Omental fat pad (tissue), 4 donors: ENCODE measurements at places on chromosomes 1 and 21. TPM values are rescaled to one million over a fixed set of nuclear protein-coding genes. Genes with fewer than 3 reads are reported as not detected.

GRCh38 chr1:9447215-9447960 is 91.9 kb upstream of the SLC25A33 start:
- no peak for DNase-seq

GRCh38 chr1:9280015-9280860 is 12.5 kb upstream of the SPSB1 start:
- DNase-seq: no peak

DNA sequence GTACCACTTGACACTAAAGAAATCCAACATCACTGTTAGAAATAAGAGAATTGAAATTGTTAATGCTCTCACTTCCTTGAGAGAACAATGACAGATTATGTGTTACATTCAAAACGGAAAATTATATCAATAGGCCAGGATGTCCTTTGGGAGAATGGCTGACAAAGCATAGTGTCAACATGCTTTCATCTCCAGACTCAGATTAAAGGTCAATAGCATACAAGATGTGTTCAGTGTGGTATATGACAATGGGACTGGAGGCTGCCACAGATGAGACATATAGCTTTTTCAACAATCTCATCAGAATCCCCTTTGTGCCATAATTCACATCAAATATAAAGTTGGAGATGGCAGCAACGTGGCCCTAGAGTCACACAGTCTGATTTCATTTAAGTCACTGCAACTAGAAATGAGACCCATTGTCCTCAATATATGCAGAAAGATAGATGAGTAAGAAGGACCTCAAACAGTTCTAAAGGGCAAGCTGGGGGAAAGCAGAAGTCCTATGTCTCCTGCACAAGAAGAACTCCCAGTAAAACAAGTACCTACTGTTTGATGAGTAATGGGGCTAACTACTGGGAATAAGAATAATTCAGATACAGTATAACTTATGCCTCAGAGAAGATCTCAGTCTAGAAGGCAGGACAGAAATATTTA is 327.9 kb downstream of the TTLL7 start:
- no peak for DNase-seq

- no peak for DNase-seq
Observed at GRCh38 chr1:197918807-197919345, 1.7 kb downstream of the LHX9 start.

DNA sequence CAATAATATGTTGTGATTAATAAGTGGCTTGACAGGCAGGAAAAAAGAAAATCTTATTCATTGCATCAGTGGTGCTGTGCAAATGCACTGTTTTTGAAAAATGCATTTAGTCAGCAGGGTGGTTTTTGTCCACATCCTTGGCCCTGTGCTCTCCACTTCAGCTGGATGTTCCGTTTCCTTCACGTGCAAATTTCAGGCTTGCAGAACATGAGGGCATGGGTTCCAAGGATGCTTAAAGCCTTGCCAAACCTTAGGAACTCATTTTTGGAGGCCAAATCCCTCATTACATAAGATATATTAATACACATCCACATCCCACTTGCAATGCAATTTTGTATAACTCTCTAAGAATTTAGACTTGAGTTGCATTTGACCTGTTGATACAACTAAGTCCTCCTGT is 410.1 kb downstream of the PRDM2 start:
- no peak for DNase-seq

DNA sequence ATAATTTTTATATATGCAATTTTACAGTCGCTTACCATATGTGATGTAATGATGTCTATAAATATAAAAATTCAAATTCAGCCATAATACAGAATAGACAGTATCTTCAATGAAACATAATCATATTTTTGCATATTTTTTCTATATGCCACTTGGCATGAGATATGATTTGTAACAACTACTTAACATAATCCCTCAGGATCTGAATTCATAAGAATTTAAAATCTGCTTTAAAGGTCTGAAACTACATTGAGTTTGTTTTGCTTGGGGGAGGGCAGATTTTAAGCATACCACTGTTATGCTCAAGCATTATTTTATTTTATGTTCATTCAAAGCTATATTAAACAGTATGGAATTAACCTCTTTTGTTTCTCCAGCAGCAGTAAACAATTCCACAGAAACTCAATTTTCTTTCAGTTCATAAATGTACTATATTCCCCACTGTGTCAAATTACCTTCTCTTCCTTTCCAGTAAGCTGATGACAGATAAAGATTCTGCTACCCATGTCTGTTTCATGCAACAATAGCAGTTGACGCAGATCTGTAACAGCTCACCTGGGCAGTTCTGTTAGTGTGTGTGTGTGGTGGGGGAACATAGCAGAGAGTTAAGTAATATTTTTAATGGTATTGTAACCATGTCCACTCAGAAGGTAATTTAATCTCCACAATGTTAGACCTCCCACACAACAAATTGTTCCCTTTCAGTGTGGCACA is 224.8 kb downstream of the NTNG1 start:
- DNase-seq: no peak

- no peak for DNase-seq
Observed at GRCh38 chr1:246258250-246258649, 248.8 kb downstream of the SMYD3 start.

GRCh38 chr1:1090424-1091343 is 16.6 kb upstream of the RNF223 start:
- no peak for DNase-seq

DNA sequence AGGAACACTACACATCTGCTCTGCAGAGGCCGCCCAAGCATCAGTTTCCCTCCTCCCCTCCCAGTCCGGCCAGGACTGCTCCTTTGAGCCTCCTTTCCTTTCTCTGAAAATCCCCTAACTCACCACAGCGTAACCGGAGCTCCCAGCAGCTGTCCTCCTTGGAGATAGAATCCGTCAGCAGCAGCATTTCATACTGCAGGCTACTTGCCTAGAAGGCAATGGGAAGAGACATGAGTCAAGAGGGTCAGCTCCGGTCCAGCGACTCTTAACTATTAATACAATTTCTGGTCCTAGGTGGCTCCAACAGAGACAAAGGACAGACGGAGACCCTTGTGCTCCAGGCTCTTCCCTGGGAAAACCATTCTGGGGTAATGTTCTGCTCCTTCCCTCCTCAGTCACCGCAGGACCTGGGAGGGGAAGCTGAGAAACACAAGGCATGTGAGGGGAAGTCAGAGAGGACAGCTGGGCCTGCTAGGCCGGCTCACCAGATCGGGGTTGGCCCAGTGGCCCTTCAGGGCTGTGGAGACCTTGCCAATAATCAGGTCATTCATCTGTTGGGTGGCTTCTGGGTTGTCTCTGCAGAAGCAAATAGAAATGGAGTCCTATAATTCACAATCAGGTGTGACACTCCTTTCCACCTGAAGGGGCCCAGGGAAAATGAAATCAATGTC is 99.7 kb downstream of the UBR4 start:
- no peak for DNase-seq

GRCh38 chr1:116365353-116365780 is 7.7 kb upstream of the ATP1A1 start:
- no peak for DNase-seq

- no peak for DNase-seq
Observed at GRCh38 chr1:215749414-215749813, 182.3 kb downstream of the KCTD3 start.

DNA sequence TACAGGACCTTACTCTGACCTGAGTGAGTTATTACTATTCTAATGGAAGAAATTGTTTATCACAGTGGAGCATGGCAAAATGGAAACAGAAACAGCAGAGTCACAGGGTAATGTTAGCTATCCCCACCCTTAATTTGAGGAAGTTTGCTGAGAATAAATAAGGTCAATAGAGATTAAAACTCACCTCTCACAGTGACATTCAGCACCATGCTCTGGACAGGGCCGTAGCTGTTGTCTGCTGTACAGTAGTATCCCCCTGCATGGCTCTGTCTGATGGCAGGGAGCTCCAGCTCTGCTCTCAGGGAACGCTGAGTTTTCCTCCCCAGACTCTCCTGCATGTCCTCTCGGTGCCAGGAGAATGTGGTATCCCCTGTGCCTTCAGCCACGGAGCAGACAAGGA is 11.9 kb downstream of the FCRL4 start:
- no peak for DNase-seq

- no peak for DNase-seq
Observed at GRCh38 chr1:201594575-201595245, 55.8 kb downstream of the NAV1 start.

GRCh38 chr1:3695326-3696217 is 43.3 kb downstream of the TP73 start:
- DNase-seq: no peak

WNT3A gene
- not detected for total RNA-seq

- no peak for DNase-seq
Observed at GRCh38 chr1:75797273-75797588, 549 bp downstream of the MSH4 start.

DNA sequence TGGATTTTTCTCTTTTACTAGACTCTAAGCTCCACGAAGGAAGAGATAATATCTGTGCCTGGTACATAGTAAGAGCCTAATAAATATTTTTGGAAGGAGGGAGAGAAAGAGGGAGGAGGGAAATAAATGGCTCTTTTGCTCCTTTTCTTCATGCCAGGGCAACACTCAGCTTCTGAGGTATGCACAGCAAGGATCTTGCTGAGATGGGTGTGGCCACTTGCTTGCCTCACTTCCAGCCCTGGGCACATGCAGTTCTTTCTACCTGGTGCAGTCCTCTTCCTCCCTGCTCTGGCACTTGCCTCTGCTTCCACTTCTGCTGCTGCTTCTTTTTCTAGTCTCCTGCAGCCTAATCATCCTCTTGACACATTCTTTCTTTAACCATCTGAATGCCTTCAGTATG is 148.1 kb downstream of the FGGY start:
- no peak for DNase-seq

IGSF8 gene
- 18.3 TPM for total RNA-seq

- no peak for DNase-seq
Observed at GRCh38 chr21:40531431-40532110, 315.4 kb downstream of the DSCAM start.

S100PBP gene
- total RNA-seq: 22.2 TPM

DNA sequence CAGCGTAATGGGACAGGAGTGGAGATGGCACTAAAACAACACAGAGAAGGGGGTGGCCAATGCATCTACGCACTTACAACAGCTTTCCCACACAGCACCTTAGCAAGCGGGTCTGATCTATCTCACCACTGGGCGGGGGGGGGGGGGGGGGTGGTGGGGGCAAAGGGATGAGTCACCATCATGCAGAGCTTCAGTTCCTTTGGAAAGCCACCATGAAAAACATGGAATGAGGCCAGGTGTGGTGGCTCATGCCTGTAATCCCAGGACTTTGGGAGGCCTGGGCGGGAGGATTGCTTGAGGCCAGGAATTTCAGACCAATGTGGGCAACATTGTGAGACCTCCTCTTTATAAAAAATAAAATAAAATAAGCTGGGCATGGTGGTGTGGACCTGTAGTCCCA is 47.2 kb downstream of the KLHDC7A start:
- DNase-seq: no peak

PAQR6 gene
- total RNA-seq: 0.74 TPM
